ENCODE measurements at places on chromosomes 12 and 14.

DNA sequence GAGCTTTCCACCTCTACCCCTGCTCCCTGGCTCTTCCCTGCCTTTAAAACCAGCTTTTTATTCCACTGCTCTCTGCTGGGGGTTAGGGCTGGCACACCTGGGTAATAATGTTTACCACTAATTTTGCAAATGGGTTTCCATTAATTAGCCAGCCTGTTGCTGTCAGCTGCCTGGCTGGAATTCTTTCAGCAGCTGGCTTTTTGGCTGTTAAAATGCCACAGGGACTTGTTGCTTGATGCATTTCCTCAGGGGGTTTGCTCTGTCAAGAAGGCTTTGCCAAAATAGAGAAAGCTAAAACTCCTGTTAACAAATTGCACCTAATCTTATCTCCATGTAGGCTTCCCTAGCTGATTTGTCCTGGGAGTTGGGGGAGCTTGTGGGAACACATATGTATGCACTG, 51.8 kb upstream of the PSMC1 start:
- DNase-seq = no peak

DNA sequence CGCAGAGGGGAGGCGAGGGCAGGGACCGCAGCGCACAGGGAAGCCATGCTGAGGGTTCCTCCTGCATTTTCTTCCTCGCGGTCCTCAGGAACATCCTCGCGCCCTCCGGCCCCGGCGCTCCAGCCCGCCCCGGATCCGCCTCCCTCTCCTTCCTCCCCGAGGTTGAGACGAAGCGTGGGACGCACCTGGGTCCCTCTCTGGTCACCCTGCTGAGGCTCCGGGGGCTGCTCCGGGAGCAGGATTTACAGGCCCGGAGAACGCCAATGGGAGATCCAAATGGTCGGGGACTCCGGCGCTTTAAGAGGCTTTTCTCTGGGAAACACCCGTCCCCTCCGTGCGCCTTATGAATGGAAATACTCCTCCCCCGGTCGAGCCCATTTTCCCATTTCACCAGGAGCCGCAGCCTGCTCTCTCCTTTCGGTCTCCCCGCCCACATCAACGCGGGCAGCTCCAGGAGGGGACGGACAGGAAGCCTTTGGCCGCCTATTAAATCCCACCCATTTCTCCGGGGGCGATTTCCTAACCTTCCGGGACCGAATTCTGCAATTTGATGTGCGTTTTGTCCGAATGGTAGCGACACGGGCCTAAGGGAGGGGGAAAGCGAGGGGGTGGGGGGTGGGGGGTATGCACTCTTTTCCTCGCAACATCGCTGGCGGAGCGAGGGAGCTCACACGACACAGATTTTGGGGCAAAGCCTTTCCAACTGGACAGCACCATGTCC, at the start of gene UNC79:
UNC79 (plus strand) TSS at position 625 of the 721 bp plus-strand sequence; CDS start at position 716, 91 bp downstream.
- DNase-seq = no peak

DNA sequence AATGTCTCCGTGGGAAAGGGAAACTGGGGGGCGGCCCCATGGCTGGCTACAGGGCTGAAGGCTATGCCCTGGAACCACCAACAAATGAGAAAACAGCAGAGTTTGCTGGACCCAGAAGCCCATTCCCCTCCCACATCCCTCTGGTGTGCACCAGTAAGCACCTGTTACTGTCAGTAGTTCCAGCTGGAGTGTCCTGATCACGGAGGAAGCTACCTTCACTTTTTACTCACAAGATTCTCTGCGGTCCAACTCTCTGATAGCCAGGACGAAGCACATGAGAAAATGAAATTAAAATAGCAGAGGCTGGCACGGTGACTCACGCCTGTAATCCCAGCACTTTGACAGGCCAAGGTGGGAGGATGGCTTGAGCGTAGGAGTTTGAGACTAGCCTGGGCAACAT, 22.7 kb upstream of the MEG3 start:
- no peak for DNase-seq

- no peak for DNase-seq
These were observed 9.5 kb upstream of the BDKRB1 start for GRCh38 chr14:96246539-96246847.

DNA sequence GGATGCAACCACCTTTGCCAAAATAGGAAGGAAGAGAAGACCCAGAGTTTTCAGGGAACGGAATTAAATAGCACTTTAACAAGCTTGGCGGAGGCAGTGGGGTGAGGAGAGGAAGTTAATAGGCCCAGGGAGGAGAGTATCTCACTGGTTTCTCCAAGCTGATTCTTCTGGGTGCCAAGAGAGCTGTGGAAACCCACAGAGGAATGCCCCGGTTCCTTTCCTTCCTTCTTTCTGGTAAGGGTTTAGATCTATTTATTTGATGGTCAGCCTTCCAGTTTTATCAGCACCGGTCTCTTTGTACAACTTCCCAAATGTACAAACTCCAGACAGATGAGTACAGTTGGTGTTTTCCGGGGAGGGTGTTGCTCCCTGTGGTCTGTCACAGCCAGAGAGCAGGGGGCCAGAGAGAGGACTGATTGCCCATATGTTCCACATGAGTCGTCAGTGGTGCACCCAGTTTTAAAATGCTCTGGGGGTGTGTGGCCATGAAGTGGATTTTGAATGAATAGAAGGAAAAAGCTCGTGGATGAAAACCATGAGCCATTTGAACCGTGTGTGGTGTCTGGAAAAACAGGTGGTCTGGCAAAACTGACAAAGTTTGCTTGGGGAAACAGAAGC, 26.6 kb downstream of the PRKCH start:
- DNase-seq = no peak

GRCh38 chr12:58321414-58321813, 380.0 kb downstream of the ATP23 start:
- no peak for DNase-seq

GRCh38 chr14:99802301-99803105, 9.3 kb downstream of the EML1 start:
- no peak for DNase-seq

DNA sequence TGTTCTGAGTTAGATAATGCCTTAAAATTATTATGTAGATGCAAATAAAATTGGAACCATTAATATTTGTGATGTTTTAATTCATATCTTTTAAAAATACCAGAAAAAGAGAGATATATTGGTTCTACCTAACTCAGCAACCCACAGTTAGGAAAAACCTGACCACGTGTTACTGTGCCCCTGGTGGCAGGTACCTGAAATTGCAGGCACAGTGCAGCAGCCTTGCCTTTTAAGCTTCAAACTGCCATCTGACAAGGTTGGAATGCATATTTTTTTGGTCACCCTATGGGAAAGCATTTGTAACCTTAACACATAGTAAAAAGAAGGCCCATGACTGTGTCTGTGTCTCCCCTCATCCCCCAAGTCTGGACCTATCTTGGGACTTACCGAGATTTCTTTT, 109.4 kb upstream of the NOS1 start:
- DNase-seq = no peak

DNA sequence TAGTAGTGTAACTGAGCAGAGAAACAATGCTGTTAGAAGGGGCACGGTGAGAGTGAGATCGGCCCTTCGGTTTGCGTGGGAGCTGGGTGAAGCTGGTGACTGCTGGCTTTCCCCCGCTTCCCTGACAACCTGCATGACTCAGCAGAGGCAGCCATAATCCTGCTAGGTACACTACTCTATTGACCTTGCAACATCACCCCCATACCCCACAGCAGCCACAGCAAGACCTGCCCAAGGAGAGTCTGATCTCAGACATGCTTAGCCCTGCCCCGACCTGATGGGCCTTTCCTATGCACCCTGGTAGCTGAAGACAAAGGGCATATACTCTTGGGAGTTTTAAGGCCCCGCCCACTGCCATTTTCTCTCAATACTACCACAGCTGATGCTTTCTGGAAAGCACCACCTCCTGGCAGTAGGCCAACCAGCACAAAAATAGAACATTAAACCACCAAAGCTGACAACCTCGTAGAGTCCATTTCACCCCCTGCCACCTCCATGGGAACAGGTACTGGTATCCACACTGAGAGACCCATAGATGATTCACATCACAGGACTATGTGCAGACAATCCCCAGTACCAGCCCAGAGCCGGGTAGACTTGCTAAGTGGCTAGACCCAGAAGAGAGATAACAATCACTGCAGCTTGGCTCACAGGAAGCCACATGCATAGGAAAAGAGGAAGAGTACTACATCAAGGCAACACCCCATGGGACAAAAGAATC, 75.9 kb upstream of the RGS6 start:
- DNase-seq = no peak

GRCh38 chr12:20711846-20712245, 16.7 kb downstream of the SLCO1C1 start:
- DNase-seq = no peak

- no peak for DNase-seq
These were observed 1629.4 kb upstream of the SEL1L start for GRCh38 chr14:83163016-83163415.

DNA sequence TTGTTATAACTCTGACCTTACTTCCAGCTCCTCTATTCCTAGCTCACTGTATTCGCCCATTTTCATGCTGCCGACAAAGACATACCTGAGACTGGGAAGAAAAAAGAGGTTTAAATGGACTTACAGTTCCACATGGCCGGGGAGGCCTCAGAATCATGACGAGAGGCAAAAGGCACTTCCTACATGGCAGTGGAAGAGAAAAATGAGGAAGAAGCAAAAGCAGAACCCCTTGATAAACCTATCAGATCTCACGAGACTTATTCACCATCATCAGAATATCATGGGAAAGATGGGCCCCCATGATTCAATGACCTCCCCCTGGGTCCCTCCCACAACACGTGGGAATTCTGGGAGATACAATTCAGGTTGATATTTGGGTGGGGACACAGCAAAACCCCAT, 14.5 kb upstream of the PHC1 start:
- no peak for DNase-seq

DNA sequence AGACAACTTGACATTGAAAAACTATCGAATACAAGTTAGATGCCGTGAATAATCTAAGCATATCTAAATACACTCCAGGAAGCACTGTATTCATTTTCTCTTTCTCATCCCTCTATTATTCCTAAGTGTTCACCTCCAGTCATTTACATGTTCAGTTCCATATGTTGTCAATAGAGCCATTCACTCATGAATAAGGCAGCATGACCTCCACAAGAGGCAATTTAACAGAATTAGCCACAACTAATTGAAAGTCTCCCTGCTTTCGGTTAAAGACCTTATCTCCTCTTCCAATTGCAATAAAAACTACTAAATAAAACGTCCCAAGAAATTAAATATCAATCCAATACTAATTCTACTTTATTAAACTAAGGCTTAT, 1.8 kb downstream of the LRIG3 start:
- no peak for DNase-seq

- no peak for DNase-seq
These were observed 154.2 kb downstream of the DYRK2 start for GRCh38 chr12:67802731-67803130.

GRCh38 chr14:96847451-96847850, 50.3 kb downstream of the VRK1 start:
- DNase-seq = no peak

GRCh38 chr14:57575482-57575881, 81.8 kb upstream of the CCDC198 start:
- DNase-seq = no peak

GRCh38 chr12:135138-135537, 68.6 kb downstream of the IQSEC3 start:
- DNase-seq = no peak

DNA sequence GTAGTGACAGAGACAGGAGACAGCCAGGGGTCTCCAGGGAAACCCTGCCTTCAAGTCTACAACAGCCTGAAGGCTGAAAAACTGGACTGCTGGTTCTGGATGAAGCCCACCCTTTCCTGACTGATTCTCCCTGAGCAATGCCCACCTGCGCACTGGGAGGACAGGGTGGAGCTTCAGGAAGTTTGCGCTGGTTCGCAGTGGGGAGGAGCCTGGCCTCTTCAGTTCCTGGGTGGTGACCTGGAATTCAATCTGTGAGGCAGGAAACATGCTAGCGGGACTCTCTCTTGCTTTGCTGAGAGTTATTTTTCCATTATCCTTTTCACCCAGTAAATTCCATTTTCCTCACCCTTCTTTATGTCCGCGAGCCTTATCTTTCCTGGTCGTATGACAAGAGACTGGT, 600.8 kb downstream of the TRHDE start:
- DNase-seq = no peak

GRCh38 chr12:113276946-113277500, 55.8 kb downstream of the TPCN1 start:
- DNase-seq = no peak

DNA sequence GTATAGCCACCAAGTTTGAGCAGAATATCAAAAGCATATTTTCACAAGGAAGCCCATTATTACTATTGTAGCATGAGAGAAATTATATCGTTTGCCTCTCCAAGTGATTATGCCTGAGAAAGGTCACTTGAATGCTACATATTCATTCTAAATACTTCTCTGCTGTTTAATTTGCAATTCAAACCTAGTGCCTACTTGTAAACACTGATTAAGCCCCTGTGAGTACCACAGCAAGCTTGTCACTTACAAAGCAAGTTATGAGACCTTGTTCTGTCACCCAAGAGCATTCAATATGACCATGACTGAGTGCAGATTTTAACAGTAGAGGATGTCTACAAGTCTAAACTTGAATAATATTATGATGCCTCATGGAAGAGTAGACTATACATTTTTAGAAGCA, 124.7 kb upstream of the SSTR1 start:
- no peak for DNase-seq

DNA sequence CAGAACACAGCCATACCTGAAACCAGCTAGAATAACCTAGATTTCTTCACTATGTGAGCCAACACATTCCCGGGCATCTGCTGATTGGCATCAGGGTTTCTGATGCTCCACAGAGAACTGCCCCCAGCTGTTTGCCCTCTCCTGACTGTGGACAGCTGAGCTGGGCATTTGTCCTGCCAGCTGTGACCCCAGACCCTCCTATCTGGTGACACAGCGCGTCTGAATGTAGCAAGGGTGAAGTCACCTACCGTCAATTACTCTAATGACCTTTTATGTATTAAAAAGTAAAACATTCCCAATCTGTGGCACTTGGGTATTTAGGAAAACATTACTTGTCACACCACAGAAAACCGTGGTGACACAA, 29.7 kb upstream of the SFSWAP start:
- DNase-seq = no peak

DNA sequence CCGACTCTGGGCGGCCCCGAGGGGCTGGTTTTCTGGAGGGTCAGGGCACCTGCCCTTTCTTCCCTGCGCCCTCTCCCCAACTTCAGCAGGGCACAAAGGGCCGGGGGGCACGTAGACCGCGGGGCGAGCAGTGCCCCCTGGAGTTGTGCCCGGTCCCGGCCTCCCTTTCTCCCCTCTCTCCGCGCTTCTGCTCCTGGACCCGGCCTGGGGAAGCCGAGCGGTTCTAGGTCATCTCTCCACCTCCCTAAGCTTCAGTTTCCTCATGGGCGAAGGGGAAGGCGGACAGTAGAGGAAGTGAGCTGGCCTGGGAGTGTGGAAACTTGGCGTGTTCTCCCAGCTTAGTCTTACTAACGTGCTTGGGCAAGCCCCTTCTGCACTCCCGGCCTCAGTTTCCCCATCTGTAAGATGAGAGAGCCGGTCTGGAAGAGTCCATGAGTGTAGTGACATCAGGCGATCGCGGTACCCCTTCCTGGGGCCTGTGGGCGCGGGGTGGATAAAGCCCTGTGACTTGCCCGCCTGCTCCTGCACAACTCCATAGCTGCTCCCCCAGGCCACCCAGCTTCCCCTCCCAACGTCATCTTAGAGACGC, 158.6 kb upstream of the PARP11 start:
- DNase-seq = no peak

All from stimulated activated CD4-positive, alpha-beta T cell treated with anti-CD3 and anti-CD28 coated beads, Interleukin-1b, Interleukin-23, amount 100 ng/mL, for 1 hour (primary cell).